Activated CD8-positive, alpha-beta memory T cell treated with anti-CD3 and anti-CD28 coated beads for 1 hour (primary cell): ENCODE measurements at places on chromosomes 6 and 20.

DNA sequence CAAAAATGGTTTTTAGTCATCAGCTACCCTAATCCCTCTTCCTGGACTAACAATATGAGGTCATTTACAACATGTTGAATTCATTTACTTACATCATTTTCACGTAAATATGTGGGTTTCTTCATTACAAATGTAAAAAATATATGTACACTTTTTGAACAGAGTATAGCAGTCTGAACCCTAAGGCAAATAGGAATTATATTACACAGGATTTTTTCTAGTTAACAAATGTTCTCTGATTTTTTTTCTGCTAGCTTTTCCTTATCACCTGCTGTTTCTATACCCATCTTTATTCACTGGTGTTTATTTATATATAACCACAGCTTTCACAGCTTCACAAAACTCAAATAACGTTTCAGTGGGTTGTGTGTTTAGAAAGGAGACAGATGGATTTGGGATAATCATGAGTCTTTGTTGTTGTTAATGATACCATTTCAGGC is 21.0 kb upstream of the CD2AP start:
- no peak for DNase-seq

DNA sequence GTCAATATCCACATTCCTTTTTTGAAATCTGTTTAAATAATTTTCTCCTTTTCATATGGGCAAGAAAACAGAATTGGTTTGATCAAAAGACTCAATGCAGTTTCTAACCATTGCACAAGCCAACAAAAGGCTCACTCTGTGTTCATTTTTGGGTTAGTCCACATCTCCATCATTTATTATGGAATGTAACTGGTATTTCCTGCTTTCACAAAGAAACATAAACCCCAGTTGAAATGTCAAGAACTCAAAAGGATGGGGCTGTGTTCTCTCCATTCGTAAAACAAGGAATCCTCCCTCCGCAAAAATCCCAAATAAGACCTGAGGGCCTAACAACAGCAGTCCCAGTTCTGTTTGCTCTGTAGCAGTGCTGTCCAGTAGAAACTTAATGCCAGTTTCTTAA is 420.9 kb downstream of the GJA1 start:
- DNase-seq = no peak

DNA sequence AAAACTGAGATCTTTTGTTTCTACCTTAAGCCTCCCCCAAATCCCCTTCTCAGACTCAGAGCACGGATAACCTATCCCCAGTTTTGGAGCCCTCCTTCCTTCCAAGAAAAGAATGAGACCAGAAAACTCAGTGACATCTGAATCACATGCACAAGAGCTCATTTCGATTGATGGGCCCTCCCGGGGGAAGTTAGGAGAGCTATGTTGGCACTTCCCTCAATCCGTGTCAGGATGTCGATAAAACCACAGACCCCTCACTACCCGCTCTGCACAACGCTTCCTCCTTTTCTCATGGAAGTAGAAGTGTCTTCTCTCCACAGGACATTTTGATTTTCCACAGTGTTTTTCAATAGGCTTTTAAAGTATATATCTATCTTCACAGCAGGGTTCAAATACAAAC is 332.4 kb downstream of the HACE1 start:
- no peak for DNase-seq

GRCh38 chr6:101069191-101069795 is 188.2 kb upstream of the ASCC3 start:
- no peak for DNase-seq

DNA sequence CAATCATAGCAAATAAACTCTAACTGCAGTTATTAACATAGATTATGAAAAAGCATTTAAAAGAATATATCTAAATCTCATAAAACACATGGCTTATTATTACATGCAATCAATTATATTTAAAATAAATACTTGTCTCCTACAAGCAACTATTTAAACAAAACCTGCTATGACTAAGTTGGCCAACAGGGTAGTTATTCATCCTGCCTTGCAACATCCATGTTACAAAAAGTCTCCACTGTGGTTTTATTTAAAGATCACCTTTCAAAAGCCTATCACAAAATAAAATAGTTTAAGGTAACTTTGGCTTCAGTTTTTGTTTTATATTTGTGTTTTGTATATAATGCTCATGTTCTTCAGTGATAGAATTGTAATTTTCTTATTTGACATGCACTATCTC is 1127.0 kb upstream of the MAP3K7 start:
- no peak for DNase-seq

DNA sequence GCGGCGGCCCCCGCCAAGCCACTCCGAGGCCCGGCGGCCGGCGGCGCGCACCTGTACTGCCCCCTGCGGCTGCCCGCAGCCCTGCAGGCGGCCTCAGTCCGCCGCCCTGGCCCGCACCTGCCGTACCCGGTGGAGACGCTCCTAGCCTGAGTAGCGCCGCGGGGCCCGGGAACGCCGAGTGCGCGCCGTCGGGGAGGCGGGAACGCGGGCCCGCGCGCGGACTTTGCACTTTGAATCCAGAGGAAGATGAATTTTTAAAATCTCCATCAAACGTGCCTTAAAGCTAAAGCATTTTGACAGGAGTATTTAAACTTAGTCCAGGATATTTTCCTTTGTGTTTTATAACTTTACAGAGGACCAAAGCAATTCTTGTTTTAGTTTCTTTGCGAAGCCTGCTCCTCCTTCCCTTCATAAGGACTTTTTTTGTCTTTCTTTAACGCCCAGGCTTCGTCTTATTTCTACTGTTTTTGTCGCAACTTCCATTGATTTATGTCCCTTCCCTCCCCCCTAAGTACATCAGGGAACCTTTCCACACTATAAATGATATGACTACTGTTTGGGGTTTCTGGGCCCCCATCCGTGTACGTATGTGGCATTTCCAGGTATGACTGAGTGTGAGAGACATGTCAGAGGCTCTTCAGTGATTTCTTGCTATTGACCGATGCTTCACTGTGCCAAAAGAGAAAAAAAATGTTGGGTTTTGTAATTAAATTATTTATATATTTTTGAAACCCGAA is 2.0 kb downstream of the FOXQ1 start:
- no peak for DNase-seq

DNA sequence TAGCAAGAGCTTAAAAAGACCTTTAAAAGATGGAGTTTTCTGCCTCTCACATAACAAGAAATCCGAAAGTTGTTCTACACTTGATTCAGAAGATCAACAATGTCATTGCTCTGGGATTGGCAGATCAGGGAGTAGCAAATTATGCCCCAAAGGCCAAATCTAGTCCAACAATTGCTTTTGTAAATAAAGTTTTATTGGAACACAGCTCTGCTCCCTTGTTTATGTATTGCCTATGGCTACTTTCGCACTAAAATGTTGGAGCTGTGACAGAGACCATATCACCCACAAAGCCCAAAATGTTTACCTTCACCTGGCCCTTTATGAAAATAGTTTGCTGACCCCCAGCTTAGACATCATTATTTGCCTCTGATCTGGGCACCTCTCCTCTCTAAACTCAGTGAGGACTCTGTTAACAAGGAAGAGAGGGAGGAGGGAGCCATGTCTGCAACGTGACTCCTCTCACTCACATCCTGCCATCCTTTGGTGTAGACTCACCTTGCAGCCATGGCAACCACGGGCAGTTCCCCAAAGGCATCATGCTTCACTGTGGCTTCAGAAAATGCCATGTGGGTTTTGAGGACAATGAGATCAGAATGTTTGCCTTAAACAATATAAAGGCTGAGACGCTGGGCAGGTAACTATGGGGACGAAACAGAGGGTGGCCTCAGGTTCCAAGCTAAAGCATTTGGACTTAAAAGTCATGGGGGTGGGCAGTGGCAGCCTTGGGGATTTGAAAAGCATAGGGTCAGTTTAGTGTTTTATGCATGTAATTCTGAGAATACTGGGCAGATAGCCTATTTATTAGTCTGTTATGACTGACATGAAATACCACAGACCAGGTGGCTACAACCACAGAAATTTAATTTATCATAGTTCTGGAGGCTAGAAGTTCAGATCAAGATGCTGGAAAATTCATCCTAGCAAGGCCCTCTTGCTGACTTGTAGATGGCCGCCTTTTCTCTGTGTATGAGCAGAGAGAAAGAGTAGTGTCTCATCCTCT is 149.7 kb upstream of the TNFAIP3 start:
- DNase-seq = peak; percentile 50

DNA sequence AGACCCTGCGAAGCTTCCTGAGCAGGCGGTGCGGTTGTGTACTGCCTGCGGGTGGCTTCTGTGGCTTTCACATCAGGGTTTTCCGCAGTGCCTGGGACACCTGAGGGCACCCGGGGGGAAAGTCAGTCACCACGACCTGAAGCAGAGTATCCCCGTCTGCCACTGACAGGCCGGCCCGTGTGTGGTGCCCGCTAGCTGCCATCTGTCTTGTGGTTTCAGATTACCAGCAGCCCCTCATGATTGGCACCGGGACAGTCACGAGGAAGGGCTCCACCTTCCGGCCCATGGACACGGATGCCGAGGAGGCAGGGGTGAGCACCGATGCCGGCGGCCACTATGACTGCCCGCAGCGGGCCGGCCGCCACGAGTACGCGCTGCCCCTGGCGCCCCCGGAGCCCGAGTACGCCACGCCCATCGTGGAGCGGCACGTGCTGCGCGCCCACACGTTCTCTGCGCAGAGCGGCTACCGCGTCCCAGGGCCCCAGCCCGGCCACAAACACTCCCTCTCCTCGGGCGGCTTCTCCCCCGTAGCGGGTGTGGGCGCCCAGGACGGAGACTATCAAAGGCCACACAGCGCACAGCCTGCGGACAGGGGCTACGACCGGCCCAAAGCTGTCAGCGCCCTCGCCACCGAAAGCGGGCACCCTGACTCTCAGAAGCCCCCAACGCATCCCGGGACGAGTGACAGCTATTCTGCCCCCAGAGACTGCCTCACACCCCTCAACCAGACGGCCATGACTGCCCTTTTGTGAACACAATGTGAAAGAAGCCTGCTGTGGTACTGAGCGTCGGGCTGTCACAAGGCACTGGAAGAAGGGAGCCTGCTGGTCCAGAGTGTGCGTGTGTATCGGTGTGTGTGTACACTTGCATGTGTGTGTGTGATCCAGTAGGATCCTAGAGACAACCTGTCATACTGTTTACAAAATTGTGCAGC is 54.4 kb downstream of the GOPC start:
- peak; percentile 27 for DNase-seq

GRCh38 chr6:25404091-25404490 is 124.9 kb downstream of the CARMIL1 start:
- DNase-seq = no peak

GRCh38 chr20:36493051-36493800 is 48.1 kb upstream of the MYL9 start:
- DNase-seq = no peak

GRCh38 chr20:33431797-33432381 is 11.7 kb downstream of the SNTA1 start:
- DNase-seq = no peak

GRCh38 chr6:26524722-26525370 is 13.3 kb upstream of the HMGN4 start:
- DNase-seq = no peak

GRCh38 chr6:116624036-116624805 is 7.9 kb downstream of the RSPH4A start:
- DNase-seq = no peak

GRCh38 chr6:1766654-1767053 is 156.9 kb downstream of the FOXC1 start:
- no peak for DNase-seq

- no peak for DNase-seq
These were observed 60.9 kb upstream of the MC3R start for GRCh38 chr20:56187534-56188165.

DNA sequence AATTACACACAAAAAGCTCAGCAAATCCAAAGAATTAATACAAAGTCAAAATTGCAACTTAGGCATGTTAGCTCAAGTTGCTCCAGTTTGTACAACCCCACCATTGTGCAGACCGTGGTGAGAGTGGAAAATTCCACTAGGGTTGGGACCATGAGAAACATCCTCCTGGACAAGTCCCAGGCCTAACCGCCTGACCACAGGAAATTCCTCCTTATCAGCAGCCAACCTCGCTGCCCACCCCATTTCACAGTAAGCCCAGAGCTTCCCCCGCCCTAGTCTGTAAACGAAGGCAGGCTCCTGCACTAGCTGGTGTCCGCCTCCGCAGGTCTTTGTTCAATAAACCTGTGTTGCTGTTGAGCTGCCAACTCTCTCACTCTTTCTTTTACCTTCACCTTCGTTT is 1023.3 kb downstream of the EYS start:
- DNase-seq = no peak
